ENCODE measurements at places on chromosomes 3 and 15.

- no peak for DNase-seq
Observed at GRCh38 chr3:16484216-16484615, 29.3 kb downstream of the RFTN1 start.

DNA sequence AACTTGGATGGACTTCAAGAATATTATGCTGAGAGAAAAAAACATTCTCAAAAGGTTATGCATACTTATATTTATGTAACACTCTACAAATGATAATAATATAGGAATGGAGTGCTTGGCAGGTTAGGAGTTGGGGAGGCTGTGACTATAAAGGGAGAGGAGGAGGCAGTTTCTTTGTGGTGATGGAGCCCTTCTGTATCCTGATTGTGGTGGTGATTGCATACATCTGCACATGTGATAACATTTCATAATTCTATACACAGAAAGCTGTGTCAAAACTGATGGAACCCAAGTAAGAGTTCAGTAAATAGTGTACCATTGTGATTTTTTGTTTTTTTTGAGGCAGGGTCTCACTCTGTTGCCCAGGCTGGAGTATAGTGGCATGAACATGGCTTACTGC lies 31.7 kb upstream of the FAM3D start:
- DNase-seq = no peak

DNA sequence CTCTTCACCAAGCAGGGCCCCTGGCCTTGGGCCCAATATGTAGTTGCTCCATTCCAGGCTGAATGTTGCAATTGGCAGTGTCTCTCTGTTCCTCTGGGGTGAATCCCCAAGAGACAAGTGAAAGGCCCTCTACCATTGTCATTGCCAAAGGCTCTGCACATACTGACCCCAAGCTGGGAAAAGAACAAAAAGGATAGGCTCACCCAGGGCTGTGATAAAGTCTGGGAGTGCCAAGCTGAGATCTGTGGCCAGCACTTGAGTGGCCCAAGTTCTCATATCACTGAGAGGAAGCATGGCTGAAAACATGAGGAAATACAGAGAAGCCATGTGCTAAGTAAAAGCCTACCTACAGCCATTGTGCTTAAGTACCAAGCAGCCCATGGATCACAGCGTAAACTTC lies 612.2 kb upstream of the EPHA6 start:
- DNase-seq = no peak

DNA sequence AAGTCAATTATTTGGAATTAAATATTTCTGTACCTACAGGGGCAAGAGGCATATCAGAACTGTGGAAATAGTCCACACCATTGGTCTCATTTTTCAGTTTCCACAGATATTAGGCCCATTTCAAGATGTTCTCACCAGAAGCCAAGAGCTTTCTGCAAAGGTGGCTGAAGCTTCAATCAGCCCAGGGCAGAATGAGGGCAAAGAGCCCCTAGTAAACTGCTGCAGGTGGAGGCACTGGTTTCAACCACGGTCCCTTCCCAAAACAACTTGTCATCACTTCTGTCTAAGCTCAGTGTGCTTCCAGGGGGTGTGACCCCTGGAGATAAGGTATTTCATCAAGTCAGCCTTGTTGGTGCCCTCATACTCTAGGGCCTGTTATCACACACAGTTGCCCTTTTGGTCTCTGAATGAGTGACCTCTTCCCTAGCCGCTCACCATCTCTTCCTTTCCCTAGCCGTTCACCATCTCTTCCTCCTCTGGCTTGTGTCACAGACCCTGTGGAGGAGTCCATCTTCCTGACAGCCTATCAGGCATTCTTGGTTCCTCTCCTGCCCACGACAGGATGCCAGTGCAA lies 21.2 kb downstream of the IL17RD start:
- no peak for DNase-seq

DNA sequence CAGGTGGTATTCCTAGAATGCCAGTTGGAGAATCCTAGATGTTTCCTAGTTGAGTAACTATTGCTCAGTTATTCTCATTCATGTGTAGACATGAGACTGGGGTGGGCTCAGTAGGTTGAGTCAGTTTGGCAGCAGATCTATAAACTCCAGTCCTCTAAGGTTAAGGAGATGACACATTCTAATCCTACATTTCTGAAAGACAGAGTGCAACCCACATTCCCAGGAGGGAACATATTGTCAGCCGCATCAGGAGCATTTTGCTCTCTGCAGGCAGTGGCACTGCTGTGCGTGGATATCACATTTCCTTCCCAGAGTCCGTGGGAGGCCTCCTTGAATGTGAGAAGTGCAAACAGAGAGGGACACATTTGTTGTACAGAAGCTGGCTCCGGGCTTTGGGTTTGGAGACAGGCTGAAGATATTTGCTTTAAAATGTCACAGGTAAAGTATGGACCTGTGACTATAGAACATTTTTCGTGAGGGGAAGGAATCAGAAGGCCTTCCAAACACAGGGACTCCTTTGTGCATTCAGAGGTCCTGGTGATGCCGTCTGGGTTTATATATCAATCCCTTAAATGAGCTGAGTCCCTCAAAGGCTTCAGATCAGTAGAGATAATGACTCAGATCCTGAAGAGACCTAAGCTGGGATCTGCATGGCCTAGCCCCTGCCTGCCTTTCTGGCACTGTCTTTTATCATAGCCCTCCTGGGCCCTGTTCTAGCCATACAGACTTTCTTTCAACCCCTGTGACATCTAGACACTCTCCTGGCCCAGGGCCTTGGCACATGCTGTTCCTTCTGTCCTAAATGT lies 156.5 kb downstream of the CADPS start:
- no peak for DNase-seq

DNA sequence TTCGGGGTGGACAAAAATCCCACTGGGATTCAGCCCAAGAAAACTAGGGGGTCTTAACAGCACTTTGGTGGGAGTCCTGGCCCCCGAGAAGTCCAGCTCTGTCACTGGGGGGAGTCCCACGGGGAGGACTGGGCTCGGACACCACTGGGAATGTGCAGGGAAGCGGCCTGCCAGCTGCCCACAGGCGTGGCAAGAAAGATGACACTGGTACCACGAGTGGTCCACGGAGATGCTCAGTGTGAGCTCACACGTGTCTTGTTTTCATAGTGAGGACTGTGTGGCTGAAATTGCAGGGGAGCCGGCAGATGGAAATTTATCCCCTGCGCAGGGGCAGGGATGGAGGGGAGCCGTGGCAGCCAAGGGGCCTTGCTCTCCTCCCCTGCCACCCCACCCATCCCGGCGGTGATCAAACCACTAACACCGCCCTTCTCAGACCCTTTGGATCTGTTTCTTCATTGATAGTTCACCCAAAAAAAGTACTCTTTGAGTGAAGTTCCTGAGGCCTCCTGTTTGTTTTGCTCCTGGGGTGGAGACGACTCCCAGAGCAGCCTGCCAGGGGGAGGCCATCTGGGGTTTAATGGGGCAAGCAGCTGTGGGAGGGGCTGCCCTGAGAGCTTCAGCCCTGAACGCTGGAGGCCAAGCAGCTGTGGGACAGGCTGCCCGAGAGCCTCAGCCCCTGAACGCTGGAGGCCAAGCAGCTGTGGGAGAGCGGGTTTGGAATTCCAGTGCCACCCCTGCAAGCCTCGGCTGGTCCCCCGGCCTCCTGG lies 130.9 kb downstream of the LRRK1 start:
- DNase-seq = peak; percentile 22

DNA sequence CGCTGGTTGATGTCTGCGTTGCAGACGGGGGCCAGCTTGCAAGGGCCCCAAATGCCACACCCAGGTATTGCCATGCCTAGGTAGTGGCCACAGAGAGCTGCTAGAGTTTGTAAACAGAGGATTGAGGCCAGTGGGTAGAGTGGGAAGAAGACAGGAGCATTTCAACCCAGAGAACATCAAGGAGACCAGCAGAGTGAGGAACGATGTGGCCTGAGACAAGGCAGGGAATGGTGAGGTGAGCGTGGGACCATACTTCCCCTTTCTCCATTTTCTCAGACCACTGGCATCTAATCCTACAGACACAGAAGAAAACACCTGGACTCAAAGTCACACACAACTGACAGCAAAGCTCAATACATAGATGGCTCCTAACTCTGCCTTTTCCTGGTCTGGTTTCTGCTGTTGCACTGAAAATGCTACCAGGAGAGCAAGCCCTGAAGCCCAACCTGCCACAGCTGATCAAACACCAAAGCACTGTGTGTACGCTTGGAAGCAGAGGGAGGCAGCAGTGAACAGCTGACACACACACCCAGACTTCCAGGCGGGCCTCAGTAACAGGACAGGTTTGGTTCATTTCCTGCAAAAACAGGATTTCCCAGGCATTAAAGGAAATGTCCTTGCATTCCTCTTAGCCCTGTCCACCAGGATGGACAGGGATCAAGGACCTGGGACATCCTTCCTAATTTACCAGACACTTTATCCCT lies 1.6 kb downstream of the FAM174B start:
- no peak for DNase-seq

GRCh38 chr3:16589867-16590624 lies 15.2 kb downstream of the DAZL start:
- DNase-seq = no peak

DNA sequence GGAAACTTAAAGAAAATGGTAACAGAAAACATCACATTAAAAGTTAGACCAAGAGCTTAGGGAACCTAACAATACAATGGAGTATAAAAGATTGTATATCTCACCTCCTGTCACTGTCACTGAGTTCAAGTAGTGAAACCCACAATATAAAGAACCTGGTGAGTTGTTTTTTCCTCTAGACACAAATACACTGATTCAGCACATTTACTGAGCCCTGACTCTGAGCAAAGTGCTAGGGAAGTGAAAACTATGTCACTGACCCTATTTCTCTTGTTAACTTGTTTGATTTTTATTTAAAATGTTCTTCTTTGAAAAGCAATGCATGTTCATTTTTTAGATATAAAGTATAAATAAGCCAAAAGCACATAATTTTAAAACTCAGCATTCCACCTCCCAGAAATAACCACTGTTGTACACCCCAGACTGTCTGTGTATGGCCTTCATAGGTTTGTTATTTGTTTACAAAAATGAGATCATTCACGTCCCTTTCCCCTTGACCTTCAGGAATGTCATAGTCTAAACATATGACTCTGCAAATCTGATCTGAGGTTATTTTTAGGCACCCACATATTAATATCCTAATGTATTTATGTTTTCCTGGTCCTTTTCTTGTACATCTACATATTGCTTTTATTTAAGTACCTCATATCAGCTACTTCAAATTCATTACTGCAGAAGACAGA lies 69.2 kb upstream of the CSTA start:
- no peak for DNase-seq

DNA sequence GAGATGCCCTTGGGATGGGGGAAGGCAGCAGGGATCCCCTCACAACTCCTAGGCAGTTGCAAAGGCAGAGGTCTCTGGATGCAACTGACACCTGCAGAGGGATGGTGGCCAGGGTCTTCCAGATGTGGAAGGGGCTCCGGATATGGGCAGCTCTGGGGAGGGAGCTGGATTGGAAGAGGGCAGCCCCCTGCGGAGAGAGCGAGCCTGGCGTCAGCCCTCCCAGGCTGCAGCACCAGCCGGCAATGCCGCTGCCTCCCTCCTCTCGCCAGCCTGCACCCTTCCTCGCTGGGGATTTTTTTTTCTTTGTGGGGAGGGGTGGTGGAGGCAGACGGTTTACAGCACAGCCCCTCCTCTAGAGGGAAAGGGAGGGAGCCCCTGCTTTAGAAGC lies 1.6 kb downstream of the INSYN1 start:
- no peak for DNase-seq

DNA sequence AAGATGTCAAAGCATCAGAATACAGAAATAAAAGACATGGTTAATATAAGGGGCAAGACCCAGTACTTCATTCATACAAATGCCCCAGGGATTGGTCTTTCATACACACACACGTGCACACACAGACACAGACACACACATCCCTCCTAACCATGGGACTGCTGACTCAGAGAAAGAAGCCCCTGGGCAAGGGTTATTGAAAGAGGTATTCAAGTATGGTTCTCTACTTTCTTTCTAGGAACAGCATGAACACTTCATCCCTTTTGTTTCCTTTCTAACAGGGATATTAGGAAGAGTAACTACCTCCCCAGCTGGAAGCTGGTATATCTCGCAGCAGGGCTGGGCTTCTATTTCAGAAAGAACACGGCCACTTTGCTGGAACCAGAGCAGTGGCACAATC lies 33.2 kb upstream of the ZFAND6 start:
- DNase-seq = no peak

DNA sequence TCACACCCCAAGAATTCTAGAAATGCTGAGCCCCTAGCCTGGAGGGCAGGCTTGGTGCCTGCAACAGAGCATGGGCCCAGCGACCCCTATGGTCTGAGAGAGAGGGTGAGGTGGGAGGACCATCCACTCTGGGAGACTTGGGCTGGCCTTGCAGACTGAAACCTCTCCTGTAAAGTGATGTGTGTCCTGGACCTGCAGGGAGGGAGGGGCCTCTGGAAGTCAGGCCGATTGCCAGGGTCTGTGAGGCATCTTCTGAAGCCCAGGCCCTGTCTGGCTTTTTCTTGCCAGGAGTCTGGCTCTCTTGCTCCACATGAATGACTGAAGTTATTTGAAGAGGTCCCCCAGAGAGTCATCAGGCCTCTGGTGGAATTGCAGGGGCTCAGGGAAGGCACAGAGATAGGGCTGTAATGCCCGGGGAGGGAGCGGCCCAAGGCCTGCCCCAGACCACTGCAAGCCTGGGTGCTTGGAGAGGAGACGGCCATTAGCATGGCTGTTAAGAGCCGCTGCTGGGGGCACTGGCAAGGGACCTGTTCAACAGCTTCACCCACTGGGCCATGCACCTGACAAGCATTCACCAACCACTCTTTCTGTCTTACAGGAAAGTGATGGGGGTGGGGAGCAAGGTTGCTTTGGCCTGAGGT lies 56.0 kb upstream of the CHRNA7 start:
- DNase-seq = no peak

- DNase-seq = peak; percentile 63
Observed at GRCh38 chr15:67025719-67026609, 39.4 kb upstream of the SMAD3 start.

DNA sequence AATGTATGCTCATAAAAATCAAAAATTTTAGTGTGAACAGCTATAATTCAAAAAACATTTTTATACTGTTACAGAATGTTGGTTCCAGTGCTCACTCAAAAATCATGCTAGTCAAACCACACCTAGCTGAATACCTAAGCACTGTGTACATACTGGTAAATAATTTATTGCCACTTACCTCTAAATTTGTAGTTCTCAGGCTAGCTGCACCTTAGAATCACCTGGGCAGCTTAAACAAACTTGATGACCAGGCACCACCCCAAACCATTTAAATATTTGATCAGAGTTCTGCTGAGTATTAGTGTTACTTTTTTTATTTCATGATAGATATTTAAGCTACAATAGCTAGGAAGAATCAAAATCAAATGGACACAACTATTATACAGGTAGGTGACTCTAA lies 32.3 kb upstream of the TMCO5A start:
- DNase-seq = no peak

GRCh38 chr15:25811481-25811906 lies 51.6 kb downstream of the ATP10A start:
- DNase-seq = no peak

GRCh38 chr3:110397115-110397514 lies 674.5 kb upstream of the NECTIN3 start:
- no peak for DNase-seq

- DNase-seq = no peak
Observed at GRCh38 chr3:190644766-190645165, 130.9 kb downstream of the IL1RAP start.

Measured in mucosa of descending colon (tissue), 3 donors.